ENCODE measurements at places on chromosomes 4 and X.

GRCh38 chrX:118117741-118118140 lies 1.1 kb upstream of the KLHL13 start:
- H3K4me3 ChIP-seq: no peak overlapping the region
- no peaks in the 10 kb centered on the region for H3K4me1 ChIP-seq
- no peaks in the 10 kb centered on the region for H3K27me3 ChIP-seq
- no peaks in the 10 kb centered on the region for H3K36me3 ChIP-seq

GRCh38 chr4:111269439-111269838 lies 646.6 kb upstream of the PITX2 start:
- H3K36me3 ChIP-seq: no peaks in the 10 kb centered on the region
- DNase-seq: no peak
- no peak overlapping the region for H3K4me3 ChIP-seq
- H3K4me1 ChIP-seq: peaks cover 20% of the 10 kb centered on the region
- H3K27me3 ChIP-seq: no peaks in the 10 kb centered on the region

DNA sequence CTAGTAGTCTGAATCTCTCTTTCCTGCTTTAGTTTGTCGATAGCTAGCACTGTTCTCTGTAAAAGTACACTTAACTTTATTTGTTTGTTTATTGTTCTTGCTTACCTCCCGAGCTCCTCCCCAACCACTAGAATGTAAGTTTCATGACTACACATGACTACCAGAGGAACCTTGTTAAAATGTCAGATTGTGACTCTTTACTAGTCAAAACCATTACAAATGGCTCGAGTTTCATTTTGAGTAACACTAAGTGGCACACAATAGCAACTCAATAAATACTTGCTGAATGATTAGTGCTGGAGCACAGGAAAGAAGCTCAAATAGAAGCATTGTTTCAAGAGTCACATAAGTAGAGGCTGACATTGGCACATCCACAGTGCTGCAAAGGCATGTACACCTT lies 116.1 kb downstream of the MAPK10 start:
- no peak overlapping the region for H3K4me3 ChIP-seq
- no peak overlapping the region for H3K27ac ChIP-seq
- no peak for DNase-seq
- no peaks in the 10 kb centered on the region for H3K4me1 ChIP-seq

- no peaks in the 10 kb centered on the region for H3K27me3 ChIP-seq
- no peaks in the 10 kb centered on the region for H3K36me3 ChIP-seq
- H3K4me3 ChIP-seq: no peak overlapping the region
Observed at GRCh38 chr4:110130576-110131358, 67.6 kb downstream of the ELOVL6 start.

DNA sequence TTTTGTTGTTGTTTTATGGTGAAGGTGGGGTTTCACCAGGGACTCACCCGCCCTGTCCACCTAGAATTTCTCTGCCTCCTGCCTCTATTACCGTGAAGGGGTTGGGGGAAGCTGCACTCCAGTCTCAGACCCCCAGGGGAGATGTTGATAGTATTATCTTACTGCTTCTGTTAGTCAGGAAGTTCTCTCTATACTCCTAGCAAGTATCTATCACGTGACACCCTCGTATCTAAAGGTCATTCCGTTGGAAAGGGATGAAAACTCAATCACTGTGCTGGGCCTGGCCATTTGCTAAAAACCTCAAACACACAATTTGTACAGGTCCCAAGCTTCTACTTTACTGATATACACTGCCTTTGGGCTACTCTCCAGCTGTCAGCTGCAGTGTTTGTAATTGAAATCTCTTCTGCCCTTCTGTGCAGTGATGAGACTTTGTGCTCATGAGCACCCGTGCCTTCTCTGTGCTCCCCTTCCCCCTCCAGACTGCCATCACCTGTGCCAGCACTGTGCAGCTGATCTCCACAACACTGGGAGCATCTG lies 188.5 kb upstream of the ANXA3 start:
- no peak overlapping the region for H3K4me3 ChIP-seq
- H3K27ac ChIP-seq: no peak overlapping the region
- DNase-seq: no peak
- H3K36me3 ChIP-seq: no peaks in the 10 kb centered on the region
- no peaks in the 10 kb centered on the region for H3K27me3 ChIP-seq

GRCh38 chr4:67608027-67608426 lies 49.5 kb downstream of the STAP1 start:
- H3K27me3 ChIP-seq: no peaks in the 10 kb centered on the region
- no peaks in the 10 kb centered on the region for H3K36me3 ChIP-seq
- H3K4me3 ChIP-seq: no peak overlapping the region
- no peaks in the 10 kb centered on the region for H3K4me1 ChIP-seq

DNA sequence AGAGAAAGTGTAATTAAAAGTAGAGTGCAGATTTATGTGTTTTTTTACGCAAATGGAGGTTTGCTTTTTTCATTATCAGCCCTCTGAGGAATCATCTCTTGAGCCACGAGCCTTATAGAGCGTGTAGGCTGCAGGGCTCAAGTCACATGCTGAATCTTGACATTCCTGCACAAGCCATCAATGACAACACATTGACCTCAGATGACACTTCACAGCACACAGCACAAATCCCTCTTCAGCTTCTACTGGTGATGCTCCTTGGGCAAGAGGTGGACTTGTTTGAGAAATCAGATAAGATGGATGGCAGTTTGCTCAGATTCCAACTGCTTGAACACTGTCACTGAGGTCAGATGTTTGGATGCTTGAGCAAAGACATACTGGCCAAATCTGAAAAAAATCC lies 250.6 kb downstream of the SNCA start:
- no peaks in the 10 kb centered on the region for H3K27me3 ChIP-seq
- H3K27ac ChIP-seq: no peak overlapping the region
- H3K36me3 ChIP-seq: no peaks in the 10 kb centered on the region
- H3K4me3 ChIP-seq: no peak overlapping the region

- no peak for DNase-seq
- no peak within 1 kb of the TSS for H3K27ac ChIP-seq
- no peak within 1 kb of the TSS for H3K4me3 ChIP-seq
- H3K36me3 ChIP-seq: no peaks in the 10 kb centered on the region
- no peaks in the 10 kb centered on the region for H3K27me3 ChIP-seq
Observed at GRCh38 chrX:48971249-48972219, at the start of gene KCND1. Gene KCND1, minus strand, starts transcription at chrX:48971844. Its CDS starts 1,573 bp downstream, at chrX:48970271.

- no peak overlapping the region for H3K4me3 ChIP-seq
- H3K4me1 ChIP-seq: no peaks in the 10 kb centered on the region
- DNase-seq: no peak
- H3K27ac ChIP-seq: no peak overlapping the region
- H3K36me3 ChIP-seq: no peaks in the 10 kb centered on the region
Observed at GRCh38 chr4:87949961-87950360, 25.6 kb upstream of the SPP1 start.

DNA sequence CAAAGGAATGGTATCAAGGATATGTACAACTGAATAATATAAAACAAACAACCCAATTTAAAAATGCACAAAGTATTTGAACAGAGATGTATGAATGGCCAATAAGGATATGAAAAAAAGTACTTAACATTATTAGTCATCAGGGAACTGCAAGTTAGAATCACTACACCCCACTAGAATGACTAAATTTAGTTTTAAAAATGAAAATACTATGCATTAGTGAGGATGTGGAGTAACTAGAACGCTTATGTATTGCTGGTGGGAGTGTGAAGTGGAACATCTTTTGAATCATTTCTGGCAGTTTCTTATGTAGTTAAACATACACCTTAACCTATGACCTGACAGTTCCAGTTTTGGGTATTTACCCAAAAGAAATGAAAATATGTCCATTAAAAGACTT lies 13.0 kb upstream of the SLC16A2 start:
- H3K36me3 ChIP-seq: no peaks in the 10 kb centered on the region
- H3K4me3 ChIP-seq: no peak overlapping the region
- no peaks in the 10 kb centered on the region for H3K27me3 ChIP-seq

DNA sequence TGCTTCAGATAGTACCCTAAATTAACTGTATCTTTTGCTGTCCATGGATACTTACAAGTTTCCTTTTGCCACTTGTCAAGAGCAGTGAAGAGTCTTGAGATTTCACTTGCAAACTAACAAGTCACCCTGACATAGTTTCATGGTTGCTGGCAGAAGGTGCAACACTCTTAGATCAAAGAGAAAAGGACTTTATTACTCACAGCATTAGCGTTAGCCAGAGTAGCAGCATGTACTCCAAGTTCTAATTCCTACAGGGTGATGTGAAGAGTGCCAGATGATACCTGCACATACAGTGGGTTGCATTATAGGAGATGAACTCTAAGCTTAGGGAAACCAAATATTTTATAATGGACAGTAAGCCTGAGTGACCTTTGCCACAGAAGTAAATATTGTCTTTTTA lies 47.9 kb downstream of the NDST3 start:
- H3K4me1 ChIP-seq: no peaks in the 10 kb centered on the region
- no peak overlapping the region for H3K27ac ChIP-seq
- no peaks in the 10 kb centered on the region for H3K36me3 ChIP-seq
- no peaks in the 10 kb centered on the region for H3K27me3 ChIP-seq
- H3K4me3 ChIP-seq: no peak overlapping the region

- no peak overlapping the region for H3K4me3 ChIP-seq
- no peak for DNase-seq
- H3K36me3 ChIP-seq: no peaks in the 10 kb centered on the region
- H3K27ac ChIP-seq: no peak overlapping the region
- 0 out of 2 replicates have a peak, but pooled peaks cover 5% of the 10 kb centered on the region for H3K4me1 ChIP-seq
Observed at GRCh38 chr4:38045289-38045988, 85.2 kb downstream of the PTTG2 start.

DNA sequence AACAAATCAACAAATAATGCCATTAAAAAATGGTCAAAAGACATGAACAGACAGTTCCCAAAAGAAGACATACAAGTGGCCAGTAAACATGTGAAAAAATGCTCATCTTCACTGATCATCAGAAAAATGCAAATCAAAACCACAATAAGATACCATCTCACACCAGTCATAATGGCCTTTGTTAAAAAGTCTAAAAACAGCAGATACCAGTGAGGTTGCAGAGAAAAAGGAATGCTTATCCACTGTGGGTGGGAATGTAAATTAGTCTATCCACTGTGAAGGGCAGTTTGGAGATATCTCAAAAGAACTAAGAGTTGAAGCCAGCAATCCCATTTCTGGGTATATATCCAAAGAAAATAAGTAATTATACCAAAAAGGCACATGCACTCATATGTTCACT lies 668.1 kb upstream of the CPEB2 start:
- H3K36me3 ChIP-seq: no peaks in the 10 kb centered on the region
- H3K27ac ChIP-seq: no peak overlapping the region
- H3K27me3 ChIP-seq: no peaks in the 10 kb centered on the region
- no peak for DNase-seq

DNA sequence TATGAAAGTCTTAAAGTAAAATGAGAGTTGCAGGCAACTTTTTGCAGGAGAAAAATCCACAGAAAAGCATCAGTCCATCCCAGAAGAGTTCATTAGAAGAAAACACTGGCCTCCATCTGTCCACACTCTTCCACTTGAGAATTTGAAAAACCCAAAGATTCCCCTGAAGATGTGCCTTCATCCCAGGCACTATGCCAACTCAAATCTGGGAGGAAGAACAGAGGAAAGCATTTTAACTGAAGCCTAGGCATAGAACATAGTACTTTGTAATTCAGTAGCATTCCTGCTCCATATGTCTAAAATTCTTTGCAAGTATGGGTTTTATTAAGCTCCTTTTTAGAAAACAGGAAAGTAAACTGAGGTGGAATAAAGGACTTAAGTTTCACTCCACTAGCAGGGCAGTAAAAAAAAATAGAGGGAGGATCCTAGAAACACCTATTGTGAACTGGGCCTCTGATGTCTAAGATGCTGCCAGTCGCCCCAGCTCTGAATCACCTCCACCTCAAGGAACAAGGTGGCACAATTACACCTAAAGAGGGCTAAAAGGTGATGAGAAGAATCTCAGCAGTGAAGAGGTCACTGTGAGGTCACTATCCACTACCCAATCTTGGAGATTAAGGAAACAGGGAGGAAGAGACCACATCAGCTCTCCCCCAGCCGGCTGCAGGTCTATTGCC lies 141.9 kb upstream of the FAM241A start:
- no peaks in the 10 kb centered on the region for H3K27me3 ChIP-seq
- no peak overlapping the region for H3K27ac ChIP-seq
- H3K4me1 ChIP-seq: no peaks in the 10 kb centered on the region
- H3K36me3 ChIP-seq: no peaks in the 10 kb centered on the region

DNA sequence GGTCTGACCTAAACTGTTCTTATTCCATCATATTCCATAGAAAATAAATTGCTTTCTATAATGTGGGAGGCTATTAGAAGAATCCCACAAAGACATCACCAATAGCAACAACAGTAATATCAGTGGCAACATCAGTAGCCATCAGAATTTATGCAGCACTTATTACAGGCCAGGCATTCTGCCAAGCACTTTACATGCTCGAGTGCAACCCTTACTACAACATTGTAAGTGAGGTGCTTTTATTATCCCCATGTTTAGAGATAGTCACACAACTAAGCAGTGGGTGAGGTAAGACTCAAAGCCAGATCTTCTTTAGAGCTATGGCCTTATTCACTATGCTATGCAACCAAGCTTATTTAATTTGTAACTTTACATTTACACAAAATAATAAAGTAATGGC lies 317.1 kb upstream of the BMP3 start:
- no peak overlapping the region for H3K4me3 ChIP-seq
- no peaks in the 10 kb centered on the region for H3K4me1 ChIP-seq
- no peak overlapping the region for H3K27ac ChIP-seq
- no peaks in the 10 kb centered on the region for H3K27me3 ChIP-seq
- H3K36me3 ChIP-seq: no peaks in the 10 kb centered on the region

GRCh38 chr4:138677748-138678147 lies 337.8 kb upstream of the NOCT start:
- H3K36me3 ChIP-seq: no peaks in the 10 kb centered on the region
- no peak overlapping the region for H3K27ac ChIP-seq
- H3K27me3 ChIP-seq: no peaks in the 10 kb centered on the region
- H3K4me3 ChIP-seq: no peak overlapping the region

DNA sequence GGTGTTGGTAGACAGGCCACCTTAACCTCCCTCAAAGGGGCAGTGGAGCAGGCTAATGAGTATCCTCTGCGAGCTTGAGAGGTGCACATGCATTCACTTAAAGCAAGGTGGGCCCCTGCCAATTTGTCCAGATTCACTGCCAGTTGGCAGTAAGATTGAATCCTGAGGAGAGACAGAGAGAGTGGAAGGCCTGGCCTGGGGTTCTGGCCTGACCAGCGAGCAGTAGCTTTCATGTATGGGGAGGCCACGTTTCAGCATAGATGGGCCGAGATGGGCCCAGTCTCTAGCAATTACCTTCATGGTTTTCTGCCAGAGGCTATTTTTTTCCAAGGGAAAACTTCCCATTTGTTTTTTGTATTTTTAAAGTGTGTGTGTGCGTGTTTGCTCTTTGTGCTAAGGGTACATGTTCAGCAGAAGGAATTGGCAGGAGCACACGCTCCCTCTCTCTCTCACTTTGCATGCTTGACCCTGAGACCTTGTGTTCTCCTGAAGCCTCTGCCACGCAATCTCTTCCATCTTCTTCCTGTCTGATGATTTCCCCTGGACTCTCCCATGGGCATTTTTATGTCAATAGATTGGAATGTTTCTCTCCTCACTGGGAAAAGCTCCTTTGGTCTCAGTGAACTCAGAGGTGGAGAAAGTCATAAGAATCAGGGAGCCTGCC lies 215.8 kb upstream of the SFRP2 start:
- H3K36me3 ChIP-seq: no peaks in the 10 kb centered on the region
- no peak overlapping the region for H3K4me3 ChIP-seq
- no peak for DNase-seq
- H3K4me1 ChIP-seq: no peaks in the 10 kb centered on the region
- no peak overlapping the region for H3K27ac ChIP-seq
- no peaks in the 10 kb centered on the region for H3K27me3 ChIP-seq
